ENCODE measurements at places on chromosomes 6 and 20. TPM values are rescaled to one million over a fixed set of nuclear protein-coding genes. Genes with fewer than 3 reads are reported as not detected.

DNA sequence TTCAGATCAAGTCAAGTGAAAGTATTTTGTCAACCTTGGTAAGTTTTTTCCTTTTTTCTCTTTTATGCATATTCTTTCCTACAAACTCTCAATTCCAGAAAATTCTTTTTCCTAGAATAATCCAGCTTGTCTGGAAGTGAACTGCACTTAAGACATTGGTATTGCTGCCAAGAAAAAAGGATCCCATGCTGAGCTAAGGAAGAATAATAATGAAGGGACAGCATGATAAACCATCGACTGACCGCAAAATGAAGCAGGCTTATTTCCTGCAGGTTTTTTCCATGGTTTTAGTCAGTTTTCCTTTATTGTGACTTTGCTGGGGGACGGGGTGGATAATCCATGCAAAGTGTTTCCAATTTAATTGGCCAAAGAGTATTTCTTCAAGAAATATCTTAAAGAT, 857.6 kb upstream of the SLC35B3 start:
- DNase-seq, result no peak

DNA sequence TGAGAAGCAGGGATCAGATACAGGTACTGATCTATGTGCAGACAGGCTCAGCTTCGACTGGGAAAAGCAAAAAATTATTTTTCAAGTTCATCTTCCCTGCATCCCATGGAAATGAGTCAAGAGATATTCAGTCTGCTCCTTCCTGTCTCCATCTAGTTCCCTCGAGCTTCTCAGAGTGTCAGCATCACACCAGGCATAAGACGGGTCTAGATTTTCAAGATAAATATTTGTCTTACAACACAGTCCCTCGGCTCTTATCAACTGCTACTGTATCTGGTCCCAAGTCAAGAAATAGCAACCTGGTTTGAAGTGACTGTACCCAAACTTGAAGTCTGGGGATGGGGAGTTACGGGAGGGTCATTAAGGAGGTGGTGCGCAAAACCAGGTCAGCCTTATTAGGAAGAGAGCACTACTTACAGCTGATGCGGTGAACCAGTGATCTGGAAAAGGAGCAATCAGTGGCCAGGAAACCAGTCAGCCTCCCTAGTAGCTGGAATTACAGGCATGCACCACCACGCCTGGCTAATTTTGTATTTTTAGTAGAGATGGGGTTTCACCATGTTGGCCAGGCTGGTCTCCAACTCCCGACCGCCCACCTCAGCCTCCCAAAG, 29.7 kb downstream of the ZMYND8 start:
- no peak for DNase-seq

DNA sequence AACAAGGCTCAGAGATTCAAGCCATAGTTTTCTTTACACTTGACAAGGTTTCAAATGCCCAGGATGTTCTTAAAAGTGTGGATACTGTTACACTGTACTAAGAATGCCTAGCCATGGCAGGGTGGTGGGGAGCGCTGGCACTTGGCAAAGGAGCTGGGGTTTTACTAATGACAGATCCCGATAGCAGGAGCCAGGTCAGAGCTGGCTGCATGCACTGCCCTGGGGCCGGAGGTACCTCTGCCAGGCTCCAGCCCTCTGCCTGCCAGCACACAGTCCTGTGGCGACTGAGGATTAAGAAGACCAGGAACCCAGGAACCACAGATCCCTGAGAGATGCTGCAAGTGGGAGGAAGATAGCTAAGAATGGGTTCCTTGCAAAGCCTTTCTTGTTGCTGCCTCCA, 260.3 kb downstream of the ALDH8A1 start:
- no peak for DNase-seq

DNA sequence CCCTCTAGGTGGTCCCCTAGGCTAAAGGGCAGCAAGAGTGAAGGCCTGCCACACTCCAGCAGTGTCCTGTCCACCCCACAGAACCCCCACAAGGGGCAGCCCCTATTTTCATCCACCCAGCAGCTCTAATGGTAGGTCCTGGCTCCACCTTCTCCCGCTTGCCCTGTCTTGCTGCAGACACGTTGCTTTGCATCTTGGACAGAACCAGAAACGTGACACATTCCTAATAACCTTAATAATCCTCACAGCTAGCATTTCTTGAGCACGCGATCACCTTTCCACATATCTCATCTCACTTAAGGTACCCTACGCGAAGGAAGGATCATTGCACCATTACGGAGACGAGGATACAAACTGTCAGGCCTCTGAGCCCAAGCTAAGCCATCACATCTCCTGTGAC, 11.7 kb upstream of the SLC22A23 start:
- no peak for DNase-seq

GRCh38 chr6:132954936-132955335, 140.6 kb downstream of the RPS12 start:
- DNase-seq, result no peak

GRCh38 chr6:170346649-170347048, 40.1 kb downstream of the FAM120B start:
- DNase-seq, result no peak

DNA sequence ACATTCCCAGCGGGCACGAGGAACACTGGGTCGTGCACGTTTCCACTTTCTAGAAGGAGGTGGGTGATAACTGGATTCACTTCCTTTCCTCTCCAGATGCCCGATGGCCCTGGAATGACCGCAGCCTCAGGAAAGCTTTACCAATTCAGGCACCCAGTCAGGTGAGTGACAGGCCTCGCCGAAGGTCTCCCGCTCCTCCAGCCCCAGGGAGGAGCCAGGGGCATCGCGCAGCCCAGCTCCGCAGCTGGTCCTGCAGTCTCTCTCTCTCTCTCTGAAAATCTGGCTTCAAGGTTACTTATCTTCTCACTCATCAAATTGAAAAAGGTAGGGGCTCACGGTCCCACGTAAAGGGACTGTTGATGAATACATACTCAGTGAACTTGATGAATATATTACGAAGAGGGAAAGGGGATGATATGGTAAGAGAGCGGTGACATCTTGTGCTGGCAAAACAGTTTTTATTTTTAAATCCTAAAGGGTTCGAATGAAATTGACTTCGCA, 891 bp downstream of the RIPPLY2 start:
- no peak for DNase-seq

Gene DSE
- 80.5 TPM for total RNA-seq
